Uterine smooth muscle cell (primary cell): ENCODE measurements at places on chromosomes 13 and 19. TPM values are rescaled to one million over a fixed set of nuclear protein-coding genes. Genes with fewer than 3 reads are reported as not detected.

SOX1 gene
- not detected in 2 replicates for total RNA-seq

GDF15 gene
- total RNA-seq: 82.9 and 265 TPM in 2 replicates

FAM83E gene
- 0.25 and 0.77 TPM in 2 replicates for total RNA-seq

SYNE4 gene
- total RNA-seq: 0.25 TPM in 1 of 2 replicates, not detected in the other

CLEC17A gene
- total RNA-seq: 0.12 TPM in 1 of 2 replicates, not detected in the other

HRC gene
- total RNA-seq: not detected in 2 replicates

EML2 gene
- 48.3 and 65.2 TPM in 2 replicates for total RNA-seq

CADM4 gene
- total RNA-seq: 1.2 and 3.7 TPM in 2 replicates

KCNJ14 gene
- 0.33 and 0.37 TPM in 2 replicates for total RNA-seq

LGALS14 gene
- total RNA-seq: not detected in 2 replicates

MIER2 gene
- 23.5 and 26.0 TPM in 2 replicates for total RNA-seq

PDX1 gene
- not detected in 2 replicates for total RNA-seq

EHD2 gene
- total RNA-seq: 126 and 164 TPM in 2 replicates

RNF17 gene
- total RNA-seq: 0.12 TPM in 1 of 2 replicates, not detected in the other

VSTM1 gene
- total RNA-seq: not detected in 2 replicates

KLK15 gene
- not detected in 2 replicates for total RNA-seq

ZNF225 gene
- total RNA-seq: 5.9 and 6.7 TPM in 2 replicates

IZUMO1 gene
- total RNA-seq: not detected in 2 replicates

CDX2 gene
- total RNA-seq: not detected in 2 replicates

ACP7 gene
- total RNA-seq: 0.33 and 0.87 TPM in 2 replicates

SIAH3 gene
- total RNA-seq: under 0.01 TPM in 2 replicates

HS6ST3 gene
- 0.12 and 0.22 TPM in 2 replicates for total RNA-seq

TMEM205 gene
- 64.9 and 71.7 TPM in 2 replicates for total RNA-seq

SAE1 gene
- total RNA-seq: 143 and 253 TPM in 2 replicates

ETHE1 gene
- total RNA-seq: 73.0 and 89.6 TPM in 2 replicates

KCNN4 gene
- 1.1 and 1.3 TPM in 2 replicates for total RNA-seq

CYP2F1 gene
- total RNA-seq: not detected in 2 replicates

CD22 gene
- total RNA-seq: 0.25 and 0.55 TPM in 2 replicates

CLC gene
- total RNA-seq: not detected in 2 replicates

SIGLEC10 gene
- not detected in 2 replicates for total RNA-seq

DIAPH3 gene
- 9.6 and 27.7 TPM in 2 replicates for total RNA-seq

PTH2 gene
- total RNA-seq: not detected in 2 replicates

NLRP5 gene
- total RNA-seq: not detected in 2 replicates

ANKRD24 gene
- 0.33 and 1.2 TPM in 2 replicates for total RNA-seq

RASGRP4 gene
- total RNA-seq: not detected in 2 replicates

CEACAM21 gene
- total RNA-seq: not detected in 2 replicates

NLRP4 gene
- not detected in 2 replicates for total RNA-seq
